ENCODE measurements at places on chromosomes 16 and 17. TPM values are rescaled to one million over a fixed set of nuclear protein-coding genes. Genes with fewer than 3 reads are reported as not detected.

The RND2 gene
- total RNA-seq: 7.1 TPM

The SLC52A1 gene
- total RNA-seq: 1.5 TPM

The ABCA10 gene
- 1.2 TPM for total RNA-seq

The NQO1 gene
- 112 TPM for total RNA-seq

The KIF2B gene
- not detected for total RNA-seq

The EVPLL gene
- not detected for total RNA-seq

The TEKT5 gene
- total RNA-seq: 0.52 TPM

The MAPT gene
- 4.5 TPM for total RNA-seq

The CDYL2 gene
- 6.3 TPM for total RNA-seq

Measured in type B pancreatic cell (in vitro differentiated cells).